ENCODE measurements at places on chromosomes 3 and 15.

DNA sequence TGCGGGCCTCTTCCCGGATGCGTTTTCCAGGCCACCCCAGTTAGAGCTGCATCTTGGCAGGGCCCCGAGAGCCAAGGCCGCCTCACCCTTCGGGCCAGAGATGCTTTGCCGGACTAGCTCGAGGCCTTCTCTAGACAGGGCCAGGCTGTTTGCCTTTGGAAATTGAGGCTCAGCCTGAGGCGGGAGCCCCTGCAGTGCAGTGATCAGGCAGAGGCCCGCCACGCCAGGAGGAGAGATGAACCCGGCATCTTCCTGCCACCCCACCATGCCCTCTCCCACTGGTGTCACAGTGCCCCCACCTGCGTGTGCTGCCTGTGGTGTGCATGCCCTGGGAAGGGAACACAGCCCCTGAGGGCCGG, 8.9 kb upstream of the ROPN1B start:
- DNase-seq, result no peak

GRCh38 chr3:23542079-23542478, 263.7 kb upstream of the UBE2E1 start:
- DNase-seq, result no peak

GRCh38 chr3:53213276-53213675, 42.5 kb downstream of the TKT start:
- no peak for DNase-seq

- no peak for DNase-seq
Observed at GRCh38 chr15:51134416-51135199, 39.9 kb upstream of the TNFAIP8L3 start.

- DNase-seq, result no peak
Observed at GRCh38 chr3:48938156-48938555, 19.5 kb downstream of the ARIH2 start.

DNA sequence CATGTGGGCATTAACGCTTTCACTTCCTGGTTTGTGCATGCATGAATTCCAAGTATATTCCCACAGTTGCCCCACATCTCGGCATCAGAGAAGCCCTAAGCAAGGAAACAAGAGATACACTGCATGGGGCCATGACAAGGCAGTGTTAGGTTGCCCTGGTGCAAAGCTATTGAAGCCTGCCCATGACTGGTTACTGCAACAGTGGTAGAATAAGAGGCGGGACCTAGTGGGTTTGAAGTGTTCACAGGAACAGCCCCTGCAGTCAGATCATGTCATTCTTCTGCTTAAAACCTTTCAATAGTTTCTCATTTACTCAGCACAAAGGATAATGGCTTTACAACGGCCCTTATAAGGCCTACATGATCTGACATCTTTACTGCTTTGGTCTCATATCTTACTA, 80.9 kb upstream of the TOPAZ1 start:
- no peak for DNase-seq

GRCh38 chr3:57557085-57557537, 1.0 kb downstream of the PDE12 start:
- DNase-seq, result peak; percentile 16

DNA sequence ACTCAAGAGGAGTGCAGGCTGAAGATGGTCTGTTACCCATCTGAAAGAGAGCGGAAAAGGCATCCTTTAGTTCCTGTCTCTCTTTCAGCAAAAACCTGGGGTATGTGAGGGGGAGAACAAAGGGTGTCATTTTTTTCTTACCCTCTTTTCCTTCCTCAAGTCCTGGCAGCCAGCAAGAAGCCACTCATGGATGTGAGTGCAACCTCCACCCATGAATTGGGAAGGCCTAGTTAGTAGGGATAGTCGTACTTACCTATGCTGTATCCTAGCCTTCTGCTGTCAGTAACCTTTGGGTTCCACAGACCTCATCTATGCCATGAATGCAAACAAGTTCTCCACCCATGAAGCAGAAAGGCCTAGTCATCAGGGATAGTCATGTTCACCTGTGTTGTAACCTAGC, 472.8 kb downstream of the ZIC1 start:
- DNase-seq, result no peak

DNA sequence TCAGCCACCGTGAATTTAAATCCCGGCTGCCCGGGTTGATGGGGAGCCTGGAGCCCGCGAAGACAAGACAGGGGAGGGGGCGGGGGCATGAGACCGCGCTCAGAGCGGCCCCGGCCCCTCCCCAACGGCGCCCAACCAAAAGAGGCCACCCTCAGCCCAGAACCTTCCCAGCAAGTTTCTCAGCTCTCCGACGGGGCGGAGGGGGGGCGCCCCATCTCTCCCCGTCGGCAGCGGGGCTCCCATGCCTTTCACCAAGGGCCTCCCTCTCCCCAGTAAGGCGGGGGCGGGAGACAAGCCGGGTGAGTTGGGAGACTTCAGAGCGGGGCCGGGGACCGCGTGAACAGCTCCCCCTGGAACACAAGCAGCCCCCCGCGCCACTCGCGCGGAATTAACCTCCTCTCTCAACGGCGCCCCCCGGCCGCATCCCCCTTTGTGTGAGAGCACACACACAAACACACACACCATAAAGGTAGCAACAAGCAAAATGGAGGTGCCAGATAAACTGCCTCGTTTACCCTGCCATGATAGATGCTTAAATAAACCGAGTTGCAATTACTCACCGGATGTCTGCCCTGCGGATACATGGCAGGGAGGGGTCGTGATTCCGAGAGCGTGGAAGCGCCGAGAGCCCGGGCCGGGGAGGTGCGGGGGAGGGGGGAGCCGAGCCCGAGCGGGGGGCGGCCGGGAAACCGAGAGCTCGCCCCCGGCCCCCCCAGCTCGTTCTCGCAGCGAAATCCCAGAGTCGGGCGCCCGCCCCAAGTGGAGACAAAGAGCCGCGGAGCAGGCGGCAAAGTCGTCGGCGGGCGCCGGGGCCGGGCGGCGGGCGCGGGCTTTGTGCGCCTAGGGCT, 1.3 kb downstream of the TLE3 start:
- DNase-seq, result peak; percentile 40

GRCh38 chr3:166889241-166889640, 490.9 kb downstream of the ZBBX start:
- no peak for DNase-seq

GRCh38 chr3:42520336-42520735, 17.9 kb downstream of the VIPR1 start:
- DNase-seq, result no peak

- no peak for DNase-seq
Observed at GRCh38 chr3:27224197-27224596, 145.0 kb downstream of the NEK10 start.

GRCh38 chr3:39208463-39209055, 16.2 kb upstream of the XIRP1 start:
- DNase-seq, result no peak

DNA sequence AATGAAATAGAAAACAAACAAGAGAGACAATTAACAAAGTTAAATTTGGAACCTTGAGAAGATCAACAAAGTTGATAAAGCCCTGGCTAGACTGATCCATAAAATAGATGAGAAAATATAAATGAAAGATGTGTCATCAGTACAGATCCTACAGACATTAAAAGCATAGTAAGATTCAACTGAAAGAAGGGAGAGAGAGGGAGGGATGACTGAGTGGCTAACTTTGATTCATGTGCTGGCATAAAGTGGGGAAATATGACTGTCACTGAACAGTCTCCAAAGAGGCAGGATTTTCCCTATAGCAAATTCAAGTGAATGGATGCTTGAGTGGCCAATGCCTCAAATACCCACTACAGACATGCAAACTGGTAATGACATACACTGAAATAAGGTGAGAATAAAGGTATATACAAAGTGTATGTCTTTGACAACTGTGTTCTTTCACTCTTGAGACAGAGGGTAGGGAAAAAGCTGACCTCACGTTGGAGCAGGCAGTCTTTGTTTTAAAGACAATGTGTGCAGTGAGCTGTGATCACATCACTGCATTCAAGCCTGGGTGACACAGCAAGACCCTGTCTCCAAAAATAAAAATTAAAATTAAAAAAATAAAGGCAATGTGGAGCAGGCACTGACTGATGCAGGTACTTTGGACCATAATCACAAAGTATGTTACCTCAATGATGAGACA, 35.9 kb upstream of the CHD2 start:
- DNase-seq, result no peak

GRCh38 chr3:184371570-184372018, 6.4 kb downstream of the THPO start:
- DNase-seq, result peak; percentile 43

GRCh38 chr15:60462027-60462426, 16.9 kb downstream of the ICE2 start:
- DNase-seq, result no peak

DNA sequence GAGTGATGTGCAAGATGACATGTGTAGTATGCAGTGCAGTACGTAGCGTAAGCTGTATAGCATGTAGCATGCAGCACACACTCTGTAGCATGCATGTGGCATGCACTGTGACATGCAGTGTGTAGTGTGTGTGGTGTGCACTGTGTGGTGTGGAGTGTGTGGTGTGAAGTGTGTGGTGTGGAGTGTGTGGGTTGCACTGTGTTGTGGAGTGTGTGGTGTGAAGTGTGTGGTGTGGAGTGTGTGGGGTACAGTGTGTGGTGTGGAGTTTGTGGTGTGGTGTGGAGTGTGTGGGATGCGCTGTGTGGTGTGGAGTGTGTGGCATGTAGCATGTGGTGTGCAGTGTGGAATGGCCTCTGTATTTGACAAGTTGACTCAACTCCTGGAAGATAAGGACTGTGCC, 39.2 kb downstream of the ROPN1B start:
- no peak for DNase-seq

- no peak for DNase-seq
Observed at GRCh38 chr15:35058534-35059054, 26.5 kb downstream of the NANOGP8 start.

DNA sequence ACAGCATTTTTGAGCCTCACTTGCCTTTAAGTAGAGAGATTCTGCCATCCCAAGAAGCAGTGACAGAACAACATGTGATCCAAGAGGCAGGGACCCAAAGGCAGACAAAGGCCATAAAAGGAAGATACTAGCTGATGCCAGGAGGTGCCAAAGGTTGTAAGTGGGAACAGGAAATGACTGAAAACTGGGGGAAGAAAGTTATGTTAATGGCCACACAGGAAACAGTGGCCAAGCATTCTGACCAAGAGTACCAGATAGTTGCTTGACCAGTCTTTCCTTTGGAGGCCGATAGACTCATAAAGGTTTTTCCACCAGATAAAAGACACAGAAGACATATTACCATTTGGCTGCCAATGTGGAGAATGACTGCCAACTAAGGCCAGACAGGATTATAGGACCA, 274.5 kb upstream of the PEX5L start:
- DNase-seq, result no peak

GRCh38 chr3:105108823-105109222, 257.9 kb upstream of the ALCAM start:
- no peak for DNase-seq

DNA sequence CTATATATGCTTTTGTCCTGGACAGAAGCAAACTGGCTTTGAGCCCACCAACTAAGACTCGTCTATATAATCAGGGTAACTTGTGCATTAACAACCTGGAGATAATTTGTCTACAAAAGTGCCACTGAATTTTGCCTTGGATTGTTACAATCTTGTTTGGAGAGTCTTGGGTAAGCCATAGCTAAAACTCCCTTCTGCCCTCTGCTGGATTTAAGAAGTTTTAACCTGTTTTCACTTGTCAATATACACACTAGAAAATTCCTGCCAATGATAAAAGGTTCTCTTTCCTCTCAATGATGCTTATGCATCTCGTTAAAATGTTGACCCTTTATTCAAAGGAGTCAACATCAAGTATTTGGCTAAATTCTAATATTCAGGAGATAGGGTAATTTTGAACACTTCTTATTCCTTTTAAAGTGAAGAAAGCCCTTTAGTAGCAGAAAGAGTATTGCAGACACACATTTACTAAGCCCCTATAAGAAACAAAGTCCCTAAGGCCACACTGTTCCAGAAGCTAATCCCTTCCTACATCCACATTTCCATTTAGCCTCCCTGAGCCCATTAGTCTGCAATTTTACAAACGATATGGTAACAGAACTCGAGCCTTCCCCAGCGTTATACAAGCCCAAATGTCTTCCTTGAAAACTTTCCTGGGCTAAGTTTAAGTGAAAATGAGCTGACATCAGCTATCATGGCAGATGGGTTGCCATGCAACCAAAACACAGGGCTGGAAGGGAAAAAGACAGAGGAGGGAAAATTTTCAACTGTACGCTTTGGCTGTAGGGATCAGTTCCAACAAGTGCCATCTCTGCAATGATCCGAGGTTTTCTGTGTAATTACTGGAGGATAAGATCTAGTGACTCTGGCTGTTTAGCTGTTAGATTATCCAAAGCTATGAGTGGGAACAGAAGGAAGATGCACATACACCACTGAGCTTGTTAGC, 75.9 kb upstream of the FGF12 start:
- DNase-seq, result no peak

DNA sequence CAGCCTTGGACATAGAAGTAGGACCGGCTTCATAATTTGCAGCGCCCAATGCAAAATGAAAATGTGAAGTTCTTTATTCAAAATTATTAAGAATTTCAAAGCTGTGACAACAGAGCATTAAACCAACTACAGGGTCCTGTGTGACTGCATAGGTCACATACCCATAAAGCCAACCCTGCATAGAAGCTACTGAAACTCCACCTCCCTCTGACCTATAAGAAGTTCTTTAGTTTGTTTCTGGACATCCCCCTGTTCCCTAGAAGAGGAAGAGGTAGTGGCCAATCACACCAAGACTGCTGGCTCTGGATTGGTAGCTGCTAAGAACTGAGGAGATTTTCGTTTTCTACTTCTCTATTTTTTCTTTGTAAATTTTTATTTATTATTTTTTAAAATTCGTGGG, 9.0 kb upstream of the SELENOT start:
- DNase-seq, result no peak

DNA sequence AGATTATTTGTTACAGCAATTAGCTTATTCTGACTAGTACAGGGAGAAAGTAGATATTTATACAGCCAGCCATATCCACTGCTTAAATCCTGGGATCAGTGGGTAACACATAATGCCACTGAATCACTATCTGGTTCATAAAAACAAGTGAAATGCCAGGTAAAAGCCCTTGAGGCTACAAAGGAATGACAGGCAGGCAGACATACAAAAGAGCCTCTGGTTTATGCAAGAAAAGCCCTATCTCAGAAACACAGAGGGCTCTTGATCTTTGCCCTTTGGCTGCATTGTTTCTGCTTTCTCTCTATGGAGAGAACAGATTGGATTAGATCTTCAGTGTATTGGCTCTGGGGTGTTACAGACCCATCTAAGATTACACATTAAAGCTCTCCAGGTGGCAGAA, 115.4 kb upstream of the GADL1 start:
- DNase-seq, result no peak

DNA sequence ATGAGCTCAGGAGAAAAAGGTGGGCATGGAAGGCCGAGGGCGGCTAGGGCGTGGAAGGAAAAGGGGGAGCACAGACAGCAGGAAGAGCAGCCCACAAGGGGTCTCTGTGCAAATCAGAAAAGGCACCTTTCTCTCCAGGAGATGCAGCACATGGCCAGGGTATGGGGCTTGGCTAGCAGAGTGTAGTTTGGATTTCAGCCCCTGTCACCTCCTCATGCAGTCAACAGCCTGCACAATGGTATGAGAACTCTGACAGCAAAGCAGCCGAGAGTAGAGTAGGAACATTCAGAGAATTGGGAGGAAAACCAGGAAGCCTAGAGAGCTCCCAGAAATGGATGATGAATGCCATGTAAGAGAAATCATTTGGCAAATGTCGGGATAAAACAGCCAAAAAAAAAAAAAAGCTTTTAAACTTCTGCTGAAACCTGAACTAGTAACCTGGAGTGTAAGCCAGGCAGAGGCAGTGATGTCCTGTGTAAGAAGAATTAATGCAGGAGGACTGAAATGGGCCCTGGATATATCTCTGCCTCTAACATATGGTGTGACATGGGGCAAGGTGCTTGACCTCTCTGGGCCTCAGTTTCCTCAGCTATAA, 25.7 kb downstream of the FSTL1 start:
- DNase-seq, result no peak

- no peak for DNase-seq
Observed at GRCh38 chr3:188088948-188089685, 64.8 kb upstream of the LPP start.
